ENCODE measurements at places on chromosomes 16 and 17.

GRCh38 chr17:60167065-60167741 is 17.4 kb downstream of the CA4 start:
- no peak for DNase-seq

DNA sequence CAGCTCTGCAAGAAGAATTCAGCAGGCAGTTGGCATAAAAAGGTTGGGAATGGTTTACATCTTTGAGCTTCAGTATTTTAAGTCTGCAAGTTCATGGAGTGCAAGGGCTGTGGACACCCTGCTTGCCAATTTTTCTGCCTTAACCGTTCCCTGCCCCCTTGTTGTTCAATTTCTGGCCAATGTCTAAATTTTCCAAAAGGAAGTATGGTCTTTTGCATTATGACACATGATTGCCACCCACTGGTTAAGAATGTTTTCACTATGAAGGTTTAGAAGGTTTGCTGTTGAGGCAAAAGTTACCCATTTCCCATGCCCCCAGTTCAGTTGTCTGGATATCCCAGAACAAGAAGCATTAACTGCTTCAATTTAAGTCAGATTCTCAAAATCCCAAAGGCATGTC is 441.9 kb downstream of the CDH13 start:
- no peak for DNase-seq

- peak; percentile 25 for DNase-seq
Observed at GRCh38 chr16:15427648-15428239, 6.6 kb upstream of the BMERB1 start.

- DNase-seq: no peak
Observed at GRCh38 chr17:34195987-34196386, 59.1 kb upstream of the CCL2 start.

DNA sequence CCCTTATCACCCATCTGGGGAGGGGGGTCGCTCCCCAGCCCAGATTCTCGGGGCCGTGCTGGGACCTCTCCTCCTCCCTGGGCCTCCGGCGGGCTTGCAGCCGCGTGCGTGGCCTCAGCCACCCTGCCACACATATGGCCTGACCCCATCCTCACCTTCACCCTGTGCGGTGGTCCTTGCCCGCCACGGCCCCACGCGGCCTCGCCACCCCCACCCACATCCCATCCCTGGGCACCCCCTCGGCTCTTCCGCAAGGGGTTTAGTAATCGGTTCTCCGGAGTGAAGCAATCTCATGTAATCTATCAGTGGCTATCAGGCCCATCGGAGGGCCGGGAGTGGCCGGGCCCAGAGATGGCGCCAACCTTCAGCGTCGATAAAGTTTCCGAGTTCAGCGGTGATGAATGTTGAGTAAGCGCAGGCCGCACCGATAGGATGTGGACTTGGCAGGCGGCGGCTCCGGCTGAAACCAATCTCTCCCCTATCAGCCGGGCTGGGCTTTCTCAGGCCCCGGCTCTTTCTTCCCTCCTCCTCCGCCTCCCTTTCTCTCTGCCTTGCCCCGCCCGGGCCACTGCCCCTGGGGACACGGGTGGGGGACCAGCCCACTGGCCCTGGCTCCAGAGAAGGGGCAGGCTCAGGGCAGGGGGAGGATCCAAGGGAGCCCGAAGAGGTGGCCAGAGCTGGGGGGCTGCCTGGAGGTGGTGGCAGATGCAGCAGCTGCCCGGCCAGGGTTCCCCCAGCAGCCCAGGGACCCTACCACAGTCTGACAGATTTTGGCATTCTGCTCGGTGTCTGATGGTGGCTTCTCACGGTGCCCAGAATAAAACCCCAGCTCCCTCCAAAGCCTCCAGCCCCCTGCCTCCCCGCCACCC is 20.8 kb downstream of the ZFPM1 start:
- no peak for DNase-seq

DNA sequence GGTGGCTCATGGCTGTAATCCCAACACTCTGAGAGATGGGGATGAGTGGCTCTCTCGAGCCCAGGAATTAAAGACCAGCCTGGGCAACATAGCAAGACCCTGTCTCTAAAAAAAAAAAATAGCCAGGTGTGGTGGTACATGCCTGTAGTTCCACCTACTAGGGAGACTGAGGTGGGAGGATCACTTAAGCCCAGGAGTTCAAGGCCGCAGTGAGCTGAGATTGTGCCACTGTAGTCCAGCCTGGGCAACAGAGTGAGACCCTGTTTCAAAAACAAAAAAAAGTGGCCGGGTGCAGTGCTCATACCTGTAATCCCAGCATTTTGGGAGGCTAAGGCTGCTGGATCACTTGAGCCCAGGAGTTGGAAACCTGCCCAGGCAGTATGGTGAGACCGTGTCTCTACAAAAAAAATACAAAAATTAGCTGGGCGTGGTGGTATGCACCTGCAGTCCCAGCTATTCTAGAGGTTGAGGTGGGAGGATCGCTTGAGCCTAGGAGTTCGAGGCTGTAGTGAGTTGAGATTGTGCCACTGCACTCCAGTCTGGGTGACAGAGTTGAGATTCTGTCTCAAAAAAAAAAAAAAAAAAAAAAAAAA is 3.0 kb downstream of the C16orf54 start:
- no peak for DNase-seq

GRCh38 chr17:36000732-36001109 is 632 bp downstream of the CCL15 start:
- no peak for DNase-seq

DNA sequence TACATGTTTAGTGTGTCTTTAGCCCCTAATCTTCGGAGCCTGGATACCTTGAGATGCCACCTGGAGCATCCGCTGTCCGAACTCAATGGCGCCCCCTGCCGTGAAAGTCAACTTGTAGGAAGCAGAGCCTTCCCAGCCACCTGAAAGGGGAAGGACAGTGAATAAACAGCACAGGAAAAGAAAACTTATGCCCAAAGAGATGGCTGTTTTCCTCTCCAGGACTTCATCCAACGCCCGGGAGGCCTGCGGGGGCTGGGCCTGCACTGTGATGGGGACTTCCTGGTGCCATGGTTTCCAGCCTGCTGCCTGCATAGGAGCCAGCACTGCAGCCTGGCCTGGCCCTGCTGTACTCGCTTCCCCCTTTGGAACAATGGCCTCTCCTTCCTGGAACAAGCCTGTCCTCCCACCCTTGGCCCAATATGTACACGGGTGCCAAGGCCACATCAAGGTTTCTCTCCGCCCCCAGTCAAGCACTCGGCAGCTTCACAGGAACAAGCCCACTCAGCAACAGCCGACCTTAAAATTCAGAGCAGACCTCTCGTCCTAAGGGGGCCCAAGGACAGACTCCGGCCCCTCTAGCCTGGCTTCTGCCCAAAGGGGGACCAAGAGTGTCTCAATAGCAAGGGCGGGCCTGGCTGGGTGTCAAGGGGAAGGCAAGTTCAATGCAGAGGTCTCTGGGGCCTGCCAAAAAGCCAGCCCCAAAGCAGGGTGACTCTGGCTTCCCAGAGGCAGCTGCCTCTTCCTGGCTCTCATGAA is 4.5 kb upstream of the UNC13D start:
- no peak for DNase-seq

GRCh38 chr16:88014954-88015805 is 63.9 kb downstream of the BANP start:
- no peak for DNase-seq

GRCh38 chr17:40793832-40794231 is 5.9 kb downstream of the KRT28 start:
- DNase-seq: no peak
